ENCODE measurements at places on chromosomes 3 and 15.

DNA sequence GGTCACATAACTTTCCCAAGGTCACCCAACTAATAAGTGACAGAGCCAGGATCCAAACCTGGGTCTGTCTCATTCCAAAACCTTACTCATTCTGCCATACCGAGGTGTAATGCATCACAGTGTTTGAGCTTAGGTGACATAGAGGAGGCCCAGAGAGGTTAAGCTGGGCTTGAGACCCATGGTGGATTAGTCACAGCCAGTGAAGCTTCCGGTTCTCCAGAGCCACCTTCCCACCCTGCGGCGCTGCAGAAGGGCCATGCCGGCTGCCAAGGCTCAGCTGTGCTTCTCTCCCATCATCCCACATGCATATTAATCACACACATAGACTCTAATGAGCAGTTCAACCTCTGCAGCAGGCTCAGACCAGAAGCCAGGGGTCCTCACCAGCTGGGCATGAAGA is 42.2 kb downstream of the SPSB4 start:
- H3K36me3 ChIP-seq = no peaks in the 10 kb centered on the region
- peak overlapping the region; percentile 57 for H3K27ac ChIP-seq
- DNase-seq = no peak
- no peaks in the 10 kb centered on the region for H3K4me1 ChIP-seq
- no peaks in the 10 kb centered on the region for H3K27me3 ChIP-seq

- H3K36me3 ChIP-seq = peaks cover 100% of the 10 kb centered on the region
- no peak overlapping the region for H3K27ac ChIP-seq
- no peak overlapping the region for H3K4me3 ChIP-seq
- no peak for DNase-seq
- H3K4me1 ChIP-seq = no peaks in the 10 kb centered on the region
These were observed 7.8 kb downstream of the THBS1 start for GRCh38 chr15:39588531-39589192.

DNA sequence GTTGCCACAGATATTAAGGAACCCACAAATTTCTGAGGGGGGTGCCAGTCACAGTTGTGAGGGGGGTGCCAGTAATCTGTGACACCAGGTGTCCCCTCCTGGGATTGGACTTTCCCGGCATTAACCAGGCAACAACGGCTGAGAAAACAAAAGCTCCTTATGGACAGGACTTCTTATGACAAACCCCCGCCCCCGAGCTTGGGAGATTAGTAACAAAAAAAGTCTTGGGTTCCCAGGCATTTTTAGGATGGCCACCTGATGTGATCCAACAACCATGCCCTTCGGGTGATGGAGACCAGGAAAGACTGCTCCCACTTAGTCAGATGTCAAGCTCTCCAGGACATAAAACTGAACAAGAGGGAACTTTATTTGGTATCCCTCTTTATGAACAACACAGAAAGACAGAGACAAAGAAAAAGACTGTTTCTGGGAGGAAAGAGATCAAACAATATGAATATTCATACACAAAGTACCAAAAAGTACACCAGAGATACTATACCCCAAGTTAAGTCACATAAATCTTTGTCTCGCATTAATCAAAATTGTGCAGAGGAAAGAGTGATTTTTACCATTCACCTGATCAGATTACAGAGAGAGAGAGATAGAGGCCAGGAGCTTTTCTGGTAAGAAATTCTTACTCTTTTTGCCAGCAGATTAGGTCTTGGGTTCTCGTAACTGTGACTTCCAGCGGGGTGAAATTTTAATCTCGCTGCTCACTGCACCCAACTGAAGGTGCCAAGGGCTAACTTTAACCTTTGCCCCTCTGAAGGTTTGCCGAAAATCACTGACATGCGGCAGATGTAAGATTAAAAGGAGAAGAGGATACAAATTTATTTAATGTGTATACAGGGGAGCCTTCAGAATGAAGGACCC is 61.6 kb downstream of the OSTN start:
- H3K4me1 ChIP-seq = no peaks in the 10 kb centered on the region
- no peak overlapping the region for H3K4me3 ChIP-seq
- no peak for DNase-seq

DNA sequence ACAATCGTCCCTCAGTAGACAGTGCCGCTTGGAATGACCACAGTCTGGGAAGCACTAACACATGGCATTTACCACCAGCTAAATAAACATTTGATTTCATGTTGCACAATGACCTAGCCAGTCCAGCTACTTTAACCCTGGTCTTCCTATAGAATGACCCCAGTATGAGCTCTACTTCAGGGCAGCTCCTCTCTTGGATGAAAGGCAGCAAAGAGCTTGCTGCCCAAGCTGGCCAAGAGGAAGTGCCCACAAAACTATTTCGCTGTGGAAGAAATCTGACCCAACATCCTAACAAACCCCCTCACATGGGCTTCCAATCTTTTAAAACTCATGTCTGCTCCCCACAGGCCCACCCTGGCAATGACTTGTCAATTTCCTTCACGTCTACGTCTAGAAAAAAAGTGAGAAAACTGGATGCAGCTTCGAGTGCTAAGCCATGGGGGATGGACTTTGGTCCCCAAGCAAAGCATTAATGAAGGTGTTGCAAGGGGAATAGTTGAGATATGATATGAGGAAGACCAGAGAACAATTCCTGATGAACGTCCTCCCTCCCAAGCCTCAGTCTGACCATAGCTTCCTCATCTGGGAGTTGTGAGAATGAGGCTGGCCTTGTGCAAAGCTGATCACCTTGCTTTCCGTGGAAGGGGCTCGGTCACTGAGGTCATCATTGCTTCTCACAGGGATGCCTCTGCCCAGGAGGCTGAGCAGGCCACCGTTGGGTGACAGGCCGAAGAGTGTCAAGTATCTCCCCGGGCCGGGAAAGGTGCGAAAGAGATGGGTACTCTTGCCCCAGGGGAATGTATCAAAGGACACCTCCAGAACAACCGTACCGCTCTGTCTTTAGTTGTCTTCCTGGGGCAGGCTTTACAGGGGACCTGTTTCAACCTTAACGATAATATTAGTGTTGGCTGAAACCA is 964 bp downstream of the SLC25A20 start:
- H3K27ac ChIP-seq = peak overlapping the region; percentile 88
- no peaks in the 10 kb centered on the region for H3K27me3 ChIP-seq
- peaks cover 18% of the 10 kb centered on the region for H3K4me1 ChIP-seq
- peak; percentile 58 for DNase-seq
- peak overlapping the region; percentile 81 for H3K4me3 ChIP-seq
- H3K36me3 ChIP-seq = no peaks in the 10 kb centered on the region

GRCh38 chr3:112395181-112395895 is 62.4 kb downstream of the CD200 start:
- H3K27me3 ChIP-seq = no peaks in the 10 kb centered on the region
- DNase-seq = no peak
- peaks cover 12% of the 10 kb centered on the region for H3K4me1 ChIP-seq

DNA sequence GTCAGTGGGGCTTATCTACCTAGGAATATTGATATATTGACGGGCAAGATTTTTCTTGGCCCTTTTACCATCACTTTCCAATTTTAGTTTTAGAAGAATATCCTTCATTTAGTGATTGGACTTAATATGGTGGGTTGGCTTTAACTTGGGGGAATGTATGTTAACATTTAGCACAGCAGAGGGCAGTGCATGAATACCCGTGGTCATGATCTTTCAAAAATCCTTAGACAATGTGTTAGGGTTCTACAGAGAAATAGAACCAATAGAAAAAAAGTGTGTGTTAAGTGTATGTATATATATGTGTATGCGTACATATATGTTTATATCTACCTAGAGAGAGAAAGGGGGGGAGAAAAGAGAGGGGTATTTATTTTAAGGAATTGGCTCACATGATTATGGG is 36.9 kb downstream of the GPR171 start:
- H3K4me3 ChIP-seq = no peak overlapping the region
- DNase-seq = no peak
- H3K4me1 ChIP-seq = no peaks in the 10 kb centered on the region
- H3K27me3 ChIP-seq = no peaks in the 10 kb centered on the region
- H3K36me3 ChIP-seq = no peaks in the 10 kb centered on the region
- no peak overlapping the region for H3K27ac ChIP-seq

DNA sequence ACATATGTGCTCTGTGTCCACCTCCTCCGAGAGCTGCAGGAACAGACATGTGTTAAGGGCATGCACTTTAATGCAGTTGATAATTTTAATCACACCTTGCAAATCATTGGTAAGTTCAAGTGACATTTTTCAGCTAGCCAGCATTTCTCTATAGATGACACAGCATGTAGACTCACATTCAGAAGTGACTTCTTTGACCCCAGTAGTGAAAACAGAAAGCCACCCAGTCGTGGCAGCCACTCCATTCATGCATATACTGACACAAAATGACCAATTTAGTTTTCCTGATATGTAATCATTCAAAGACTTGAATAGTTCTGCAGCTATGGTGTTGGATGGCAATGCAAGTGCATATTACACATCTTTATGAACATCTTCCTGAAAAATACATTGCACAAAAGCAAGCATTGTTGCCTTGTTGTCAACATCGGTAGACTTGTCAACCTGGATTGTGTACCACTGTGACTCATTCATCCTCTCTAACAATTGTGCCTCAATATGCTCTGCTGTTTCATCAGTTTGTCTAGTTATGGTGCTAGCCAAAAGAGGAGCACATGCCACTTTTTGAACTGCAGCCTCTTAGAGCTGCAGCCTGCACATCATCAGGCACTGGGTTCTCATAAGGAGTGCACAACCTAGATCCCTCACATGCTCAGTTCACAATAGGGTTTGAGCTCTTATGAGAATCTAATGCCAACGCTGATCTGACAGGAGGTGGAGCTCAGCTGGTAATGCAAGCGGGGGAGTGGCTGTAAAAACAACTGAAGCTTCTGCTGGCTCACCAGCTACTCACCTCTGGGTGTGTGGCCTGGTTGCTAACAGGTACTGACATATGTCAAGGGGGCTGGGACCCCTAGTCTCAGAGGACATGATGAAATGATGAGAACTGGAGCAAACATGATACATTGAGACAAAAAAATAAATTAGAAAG is 622.0 kb downstream of the PYDC2 start:
- H3K27me3 ChIP-seq = no peaks in the 10 kb centered on the region
- H3K4me3 ChIP-seq = no peak overlapping the region
- no peak overlapping the region for H3K27ac ChIP-seq
- DNase-seq = no peak
- no peaks in the 10 kb centered on the region for H3K36me3 ChIP-seq

DNA sequence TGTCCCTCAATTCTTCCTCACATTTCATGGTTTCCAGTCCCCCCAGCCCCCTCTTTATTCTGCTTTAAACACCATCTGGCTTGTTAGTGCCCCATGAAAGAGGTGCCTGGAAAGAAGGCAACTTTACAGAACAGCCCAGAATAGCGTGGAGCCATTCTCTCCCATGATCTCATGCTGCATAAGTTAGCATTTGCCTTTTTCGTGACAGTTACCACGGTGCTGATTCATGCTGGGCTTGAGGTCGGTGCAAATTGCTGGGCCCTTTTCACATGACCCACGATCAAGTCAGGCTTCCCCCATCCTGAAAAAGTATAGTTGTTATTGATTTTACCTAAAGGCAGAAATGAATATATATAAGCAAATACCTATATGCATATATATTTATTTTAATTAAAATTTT is 29.6 kb downstream of the SQOR start:
- no peak for DNase-seq
- H3K27ac ChIP-seq = no peak overlapping the region
- no peak overlapping the region for H3K4me3 ChIP-seq
- peaks cover 16% of the 10 kb centered on the region for H3K4me1 ChIP-seq
- peaks cover 41% of the 10 kb centered on the region for H3K36me3 ChIP-seq

DNA sequence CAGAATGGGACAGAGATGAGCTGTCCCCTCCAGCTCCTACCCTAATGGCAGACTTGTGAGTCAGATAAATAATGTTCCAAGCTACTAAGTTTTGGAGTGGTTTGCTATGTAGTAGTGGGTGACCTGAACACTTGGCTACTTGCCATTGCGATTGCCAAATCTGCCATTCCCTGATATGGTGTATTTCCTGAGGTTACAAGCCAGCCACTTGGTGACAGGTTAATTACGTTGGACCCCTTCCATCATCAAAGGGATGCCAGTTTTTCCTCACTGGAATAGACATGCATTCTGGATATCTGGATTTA is 33.6 kb downstream of the MORF4L1 start:
- H3K4me3 ChIP-seq = no peak overlapping the region
- H3K4me1 ChIP-seq = no peaks in the 10 kb centered on the region
- peaks cover 65% of the 10 kb centered on the region for H3K36me3 ChIP-seq
- no peak overlapping the region for H3K27ac ChIP-seq

GRCh38 chr3:140378571-140379340 is 299.1 kb upstream of the TRIM42 start:
- no peaks in the 10 kb centered on the region for H3K36me3 ChIP-seq
- DNase-seq = no peak
- no peaks in the 10 kb centered on the region for H3K4me1 ChIP-seq
- H3K27ac ChIP-seq = no peak overlapping the region

DNA sequence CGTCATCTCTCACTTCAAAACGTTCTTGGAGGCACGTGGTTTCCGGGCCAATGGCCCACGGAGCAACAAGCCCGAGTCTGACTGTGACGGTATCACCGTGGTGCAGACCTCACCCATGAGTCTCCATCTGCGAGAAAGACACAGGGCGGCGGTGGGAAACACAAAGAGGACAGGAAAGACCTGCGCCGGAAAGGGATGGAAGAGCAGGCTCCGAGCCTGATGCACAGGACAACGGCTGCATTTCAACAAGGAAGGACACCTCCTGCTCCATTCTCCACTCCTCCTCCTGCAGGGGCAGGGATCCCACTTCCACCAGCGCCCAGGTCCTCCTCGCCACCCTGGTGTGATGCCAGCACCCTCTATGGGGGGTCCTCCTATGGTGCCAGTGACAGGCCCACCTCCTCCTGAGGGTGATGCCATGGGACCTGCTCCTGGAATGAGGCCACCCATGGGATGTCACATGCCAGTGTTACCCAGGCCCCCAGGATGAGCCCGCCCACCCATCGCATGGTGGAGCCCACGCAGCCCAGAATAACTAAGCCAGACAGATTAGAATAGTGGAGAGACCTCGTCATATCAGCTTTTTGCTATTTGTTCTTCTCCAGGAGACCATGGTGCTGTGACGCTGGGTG is 73.0 kb upstream of the PCSK6 start:
- no peaks in the 10 kb centered on the region for H3K36me3 ChIP-seq
- no peaks in the 10 kb centered on the region for H3K4me1 ChIP-seq
- no peak overlapping the region for H3K27ac ChIP-seq

- no peaks in the 10 kb centered on the region for H3K4me1 ChIP-seq
- peak; percentile 61 for DNase-seq
- no peak overlapping the region for H3K4me3 ChIP-seq
- no peaks in the 10 kb centered on the region for H3K27me3 ChIP-seq
- H3K36me3 ChIP-seq = no peaks in the 10 kb centered on the region
These were observed 41.6 kb upstream of the MRPS22 start for GRCh38 chr3:139302084-139302800.

- H3K4me1 ChIP-seq = peaks cover 28% of the 10 kb centered on the region
- no peaks in the 10 kb centered on the region for H3K36me3 ChIP-seq
- no peaks in the 10 kb centered on the region for H3K27me3 ChIP-seq
- peak overlapping the region; percentile 26 for H3K27ac ChIP-seq
These were observed 10.1 kb downstream of the ITGA11 start for GRCh38 chr15:68421798-68422402.

GRCh38 chr15:65981837-65982626 is 112.7 kb downstream of the RAB11A start:
- H3K36me3 ChIP-seq = no peaks in the 10 kb centered on the region
- no peak overlapping the region for H3K27ac ChIP-seq
- peak overlapping the region; percentile 3 for H3K4me3 ChIP-seq
- no peak for DNase-seq
- peaks cover 8% of the 10 kb centered on the region for H3K4me1 ChIP-seq
- H3K27me3 ChIP-seq = no peaks in the 10 kb centered on the region

- H3K27ac ChIP-seq = peak overlapping the region; percentile 58
- H3K27me3 ChIP-seq = no peaks in the 10 kb centered on the region
- H3K4me1 ChIP-seq = peaks cover 23% of the 10 kb centered on the region
- no peak for DNase-seq
- H3K36me3 ChIP-seq = no peaks in the 10 kb centered on the region
These were observed 291.7 kb upstream of the ROPN1 start for GRCh38 chr3:124283652-124284023.

Data from right atrium auricular region (tissue), 2 donors.